ENCODE measurements at places on chromosomes 12 and 14.

GRCh38 chr14:90424075-90424474 is 27.2 kb downstream of the CALM1 start:
- DNase-seq: no peak

DNA sequence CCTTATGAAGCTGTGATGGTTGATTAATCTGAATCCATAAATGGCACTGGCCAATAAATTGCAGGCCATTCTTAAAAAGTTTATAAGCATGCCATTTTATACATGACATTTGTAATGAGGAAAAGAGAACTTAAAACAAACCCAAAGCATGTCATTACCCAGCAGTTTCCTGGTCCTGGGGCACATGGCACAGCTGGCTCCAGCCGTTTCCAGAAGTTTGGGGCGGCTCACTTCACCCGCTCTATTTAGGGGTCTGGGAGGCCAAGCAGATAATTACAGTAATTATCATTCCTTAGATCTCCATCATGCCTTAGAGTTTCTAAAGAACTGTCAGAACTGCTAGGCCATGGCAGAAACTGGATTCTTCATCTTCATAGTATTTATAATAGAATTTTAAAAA is 6.4 kb downstream of the ADGRD1 start:
- DNase-seq: no peak

DNA sequence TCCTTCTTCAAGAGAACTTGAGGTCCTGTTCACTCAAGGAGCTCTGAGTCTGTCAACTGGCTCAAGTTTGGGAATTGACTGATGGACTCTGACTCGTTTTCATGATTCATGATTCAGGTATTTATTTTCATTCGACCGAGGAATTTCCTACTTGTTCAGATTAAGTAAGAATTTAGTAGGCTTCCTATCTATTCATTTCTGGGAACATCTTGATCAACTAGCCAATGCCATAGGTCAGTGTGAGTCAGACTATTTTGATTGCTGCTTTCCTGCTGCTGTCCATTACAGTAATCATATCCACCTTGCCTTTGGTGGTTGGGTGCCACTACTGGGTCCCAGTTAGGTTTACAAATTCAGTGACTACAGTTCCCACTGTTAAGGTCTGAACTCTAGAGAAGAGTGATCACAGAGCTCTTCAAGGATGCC is 6.1 kb downstream of the FAM186A start:
- DNase-seq: no peak

GRCh38 chr12:8556531-8557097 is 15.9 kb upstream of the CLEC4E start:
- no peak for DNase-seq

GRCh38 chr14:64303471-64303917 is 9.3 kb upstream of the ESR2 start:
- DNase-seq: peak; percentile 70

DNA sequence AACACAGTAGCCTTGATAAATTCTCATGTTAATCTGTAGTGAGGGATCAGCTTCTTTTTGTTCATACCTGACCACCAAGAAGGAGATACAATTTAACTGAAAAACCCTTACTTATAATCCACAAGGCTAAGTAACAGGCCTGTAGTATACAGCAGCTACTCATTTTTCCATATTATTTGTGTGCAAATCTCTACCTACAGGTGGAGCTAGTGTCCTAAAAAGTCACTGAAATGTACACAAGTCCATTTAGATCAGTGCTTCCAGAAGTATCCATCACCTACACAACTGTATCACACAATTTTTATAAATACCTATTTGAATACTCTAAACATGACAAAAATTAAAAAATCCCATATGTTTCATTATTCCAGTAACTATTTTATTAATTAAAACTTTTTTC is 173.2 kb downstream of the SLC35F4 start:
- no peak for DNase-seq

GRCh38 chr12:80708975-80709328 is 1.5 kb downstream of the MYF6 start:
- DNase-seq: no peak

GRCh38 chr14:83047059-83047830 is 1513.6 kb upstream of the SEL1L start:
- DNase-seq: no peak

GRCh38 chr12:66003951-66004350 is 126.6 kb downstream of the LLPH start:
- DNase-seq: no peak

GRCh38 chr12:25993901-25994651 is 35.6 kb downstream of the RASSF8 start:
- DNase-seq: no peak

- DNase-seq: no peak
Observed at GRCh38 chr12:6765634-6766581, at the start of gene PTMS. Gene PTMS, plus strand, starts transcription at chr12:6766363. Its CDS starts 343 bp downstream, at chr12:6766706.

DNA sequence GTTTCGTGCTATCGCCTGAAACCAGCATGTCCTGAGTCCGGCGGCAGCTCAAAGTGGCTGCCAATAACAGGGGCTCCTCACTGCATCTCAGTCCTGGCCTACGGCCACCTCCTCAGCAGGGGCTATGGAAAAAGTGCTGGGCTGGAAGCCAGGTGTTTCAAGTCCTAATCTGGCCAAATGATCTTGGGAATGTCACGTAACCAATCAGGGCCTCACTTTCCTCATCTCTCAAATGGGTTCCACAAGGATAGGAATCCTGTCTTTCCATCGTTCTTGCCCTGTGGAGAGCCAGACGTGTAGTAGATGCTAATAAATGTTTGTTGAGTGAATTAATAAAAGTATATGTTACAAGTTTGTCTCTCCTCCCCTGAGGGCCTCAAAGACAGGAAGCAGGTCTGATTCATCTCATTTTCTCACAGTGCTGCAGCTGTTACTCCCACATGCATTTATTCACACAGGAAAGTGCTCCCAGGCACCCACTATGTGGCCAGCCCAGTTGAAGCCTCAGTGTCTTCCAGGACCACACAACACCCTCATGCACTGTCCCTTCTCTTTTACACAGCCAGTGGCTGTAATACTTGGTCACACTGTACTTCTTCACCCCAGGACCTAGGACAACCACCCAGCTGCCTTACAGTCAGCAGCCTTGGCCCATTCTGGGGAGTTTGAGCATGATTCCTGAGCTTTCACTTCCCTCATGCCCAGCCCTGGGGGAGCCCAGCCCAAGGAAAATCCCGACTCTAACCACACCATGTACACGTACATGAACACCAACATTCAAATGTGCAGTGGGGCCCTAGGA is 5.0 kb downstream of the CMKLR1 start:
- no peak for DNase-seq

DNA sequence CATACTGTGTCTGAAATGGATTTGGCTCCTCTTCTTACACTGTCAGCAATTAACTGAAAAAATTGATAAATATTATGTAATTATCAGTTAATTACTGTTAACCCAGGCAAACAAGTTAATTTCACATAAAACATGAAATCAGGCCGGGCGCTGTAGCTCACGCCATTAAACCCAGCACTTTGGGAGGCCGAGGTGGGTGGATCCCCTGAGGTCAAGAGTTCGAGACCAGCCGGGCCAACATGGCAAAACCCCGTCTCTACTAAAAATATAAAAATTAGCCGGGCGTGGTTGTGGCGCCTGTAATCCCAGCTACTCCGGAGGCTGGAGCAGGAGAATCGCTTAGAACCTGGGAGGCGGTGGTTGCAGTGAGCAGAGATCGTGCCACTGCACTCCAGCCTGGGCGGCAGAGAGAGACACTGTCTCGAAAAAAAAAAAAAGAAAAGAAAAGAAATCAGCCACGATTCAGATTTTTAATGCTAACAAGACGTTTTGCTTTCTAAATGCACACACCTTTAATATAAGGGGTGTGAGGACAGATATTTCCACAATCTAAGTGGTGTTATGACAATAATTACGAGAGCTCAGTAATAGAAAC is 473 bp upstream of the TMEM19 start:
- no peak for DNase-seq

GRCh38 chr14:29271669-29272068 is 505.1 kb downstream of the FOXG1 start:
- DNase-seq: no peak

- DNase-seq: no peak
Observed at GRCh38 chr14:57244106-57244505, 24.6 kb downstream of the EXOC5 start.

DNA sequence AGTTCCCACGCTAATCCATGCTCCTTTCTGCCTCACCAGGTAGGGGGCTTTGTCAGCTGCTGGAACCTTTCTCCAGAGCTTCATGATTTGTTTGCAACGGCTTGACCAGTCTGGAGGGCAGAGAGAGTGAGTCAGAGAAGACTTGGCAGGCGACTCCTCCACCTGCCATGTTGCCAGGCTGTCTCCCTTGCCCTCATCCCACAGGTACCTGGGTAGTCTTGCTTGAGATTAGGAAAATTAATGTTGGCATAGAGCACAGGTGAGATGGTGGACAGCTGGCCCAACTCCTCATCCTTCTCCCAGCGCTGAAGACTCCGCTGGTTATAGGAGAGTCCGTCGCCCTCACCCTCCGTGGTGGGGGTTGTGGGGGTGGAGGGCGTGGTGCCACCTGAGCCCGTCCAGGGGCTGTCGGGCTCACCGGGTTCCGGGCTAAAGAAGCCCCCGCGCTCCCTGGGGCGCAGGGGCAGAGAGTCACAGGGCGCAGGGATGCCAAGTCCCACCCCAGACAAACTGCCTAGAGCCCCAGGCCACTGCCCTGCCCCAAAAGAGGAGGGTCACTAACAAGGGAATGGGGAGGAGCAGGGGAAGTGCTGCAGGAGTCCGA is 18.6 kb downstream of the KMT2D start:
- DNase-seq: no peak

- no peak for DNase-seq
Observed at GRCh38 chr12:72610342-72610741, 338.2 kb downstream of the TRHDE start.

GRCh38 chr12:111362687-111363475 is 6.0 kb downstream of the PHETA1 start:
- DNase-seq: no peak

DNA sequence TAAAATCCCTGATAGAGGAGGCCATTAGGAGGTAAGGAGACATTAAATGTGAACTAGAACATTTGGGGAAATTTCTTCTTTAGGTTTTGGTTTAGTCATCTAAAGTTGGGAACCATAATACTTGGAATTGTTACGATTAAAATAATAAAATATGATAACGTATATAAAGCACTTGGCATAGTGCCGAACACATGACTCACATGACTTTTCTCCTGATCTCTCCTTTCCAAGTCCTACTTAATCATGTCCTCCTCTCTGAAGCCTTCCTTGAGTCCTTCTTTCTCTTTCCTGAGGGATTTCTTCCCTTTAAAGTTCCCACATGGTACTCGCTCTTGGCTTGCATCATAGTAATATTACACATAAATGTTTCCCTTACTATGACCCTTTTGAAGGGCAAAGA is 20.0 kb downstream of the BEST3 start:
- DNase-seq: no peak

DNA sequence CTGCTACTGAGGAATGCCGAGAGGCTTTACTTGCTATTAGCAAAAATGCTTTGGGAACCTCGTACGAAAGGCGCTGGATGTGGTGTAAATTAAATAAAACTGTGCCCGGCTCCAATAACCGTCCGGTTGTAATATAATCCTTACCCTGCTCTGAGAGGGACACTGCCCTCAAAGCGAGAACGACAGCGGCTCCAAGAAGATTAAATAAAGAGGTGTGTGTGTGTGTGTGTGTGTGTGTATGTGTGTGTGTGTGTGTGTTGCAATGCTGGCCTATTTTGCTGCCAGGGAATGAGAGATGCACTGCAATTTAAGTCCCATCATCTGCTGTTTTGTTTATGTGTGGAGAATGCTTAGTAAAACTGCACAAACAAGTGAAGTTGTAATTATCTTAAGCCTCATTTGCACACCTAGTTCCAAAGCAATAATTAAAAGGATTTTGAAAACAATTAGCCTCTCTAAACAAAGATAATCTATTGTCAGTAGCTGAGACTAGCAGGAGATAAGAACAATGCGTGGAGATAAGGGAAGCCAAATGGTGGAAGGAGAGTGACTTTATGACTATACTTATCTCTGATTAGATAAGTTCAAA is 1.2 kb upstream of the SIX1 start:
- peak; percentile 40 for DNase-seq

DNA sequence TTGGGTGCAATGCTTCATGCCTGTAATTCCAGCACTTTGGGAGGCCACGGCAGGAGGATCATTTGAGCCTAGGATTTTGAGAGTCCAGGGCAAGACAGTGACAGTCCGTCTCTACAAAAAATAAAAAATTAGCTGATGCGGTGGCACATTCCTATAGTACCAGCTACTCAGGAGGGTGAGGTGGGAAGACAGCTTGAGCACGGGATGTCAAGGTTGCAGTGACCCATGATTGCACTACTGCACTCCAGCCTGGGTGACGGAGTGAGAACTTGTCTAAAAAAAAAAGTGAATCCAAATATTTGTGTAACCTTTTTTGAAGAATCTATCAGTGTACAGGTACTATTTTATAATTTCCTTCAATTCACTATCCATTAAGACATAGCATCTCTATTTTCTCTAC is 112.5 kb downstream of the DENND5B start:
- DNase-seq: no peak

GRCh38 chr12:112219195-112219594 is 93.8 kb downstream of the TRAFD1 start:
- DNase-seq: no peak

GRCh38 chr14:59187802-59188460 is 536 bp upstream of the DAAM1 start:
- no peak for DNase-seq

- no peak for DNase-seq
Observed at GRCh38 chr12:98007963-98008362, 507.4 kb upstream of the TMPO start.

DNA sequence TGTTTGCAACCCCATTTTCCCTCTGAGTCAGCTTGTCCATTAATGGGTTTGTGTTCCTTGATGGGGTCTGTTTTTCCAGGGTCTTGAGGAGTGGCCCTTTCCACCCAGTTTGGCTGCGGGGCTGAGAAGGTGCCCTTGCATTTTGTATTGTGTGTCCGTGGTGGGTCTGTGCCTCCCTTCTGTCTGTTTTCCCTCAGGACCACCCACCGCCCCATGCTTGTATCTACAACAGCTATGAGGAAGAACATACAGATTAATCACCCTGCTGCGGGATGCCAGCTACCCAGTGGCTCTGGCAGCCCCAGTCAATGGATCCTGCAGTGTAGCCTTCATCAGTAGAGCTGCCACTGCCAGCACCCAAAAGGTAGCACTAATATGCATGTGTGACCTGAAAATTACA is 235.7 kb downstream of the CACNA1C start:
- DNase-seq: no peak

- no peak for DNase-seq
Observed at GRCh38 chr14:75685910-75686309, 24.9 kb downstream of the TTLL5 start.

- no peak for DNase-seq
Observed at GRCh38 chr12:108833355-108833733, 24.0 kb downstream of the SSH1 start.

GRCh38 chr12:105444653-105445102 is 114.2 kb downstream of the C12orf75 start:
- DNase-seq: no peak

GRCh38 chr14:50756300-50756699 is 74.7 kb downstream of the NIN start:
- peak; percentile 95 for DNase-seq

DNA sequence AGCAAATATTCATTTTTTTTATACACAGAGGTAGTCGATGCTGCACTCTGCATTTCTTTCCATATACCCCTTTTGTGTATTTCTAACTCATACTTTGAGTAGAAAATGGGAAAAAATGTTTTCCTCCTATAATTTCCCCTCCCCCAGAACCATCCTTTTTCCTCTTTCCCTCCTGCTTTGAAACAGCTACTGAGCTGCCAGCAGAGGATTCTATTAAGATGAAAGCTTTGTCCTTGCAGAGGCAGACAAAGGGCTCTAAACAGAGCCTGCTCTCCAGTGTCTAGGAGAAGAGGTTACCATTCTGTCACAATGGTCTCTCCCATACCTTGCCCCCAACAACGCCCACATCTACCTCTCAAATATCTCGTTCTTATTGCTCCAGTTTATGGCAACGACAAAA is 74.6 kb upstream of the OSBPL8 start:
- no peak for DNase-seq
